ENCODE measurements at places on chromosomes 3 and 15. TPM values are rescaled to one million over a fixed set of nuclear protein-coding genes. Genes with fewer than 3 reads are reported as not detected.
A peak's percentile ranks its signal among the peaks of the same experiment; 100 is the strongest.

Gene DUOXA2
- not detected for total RNA-seq

DNA sequence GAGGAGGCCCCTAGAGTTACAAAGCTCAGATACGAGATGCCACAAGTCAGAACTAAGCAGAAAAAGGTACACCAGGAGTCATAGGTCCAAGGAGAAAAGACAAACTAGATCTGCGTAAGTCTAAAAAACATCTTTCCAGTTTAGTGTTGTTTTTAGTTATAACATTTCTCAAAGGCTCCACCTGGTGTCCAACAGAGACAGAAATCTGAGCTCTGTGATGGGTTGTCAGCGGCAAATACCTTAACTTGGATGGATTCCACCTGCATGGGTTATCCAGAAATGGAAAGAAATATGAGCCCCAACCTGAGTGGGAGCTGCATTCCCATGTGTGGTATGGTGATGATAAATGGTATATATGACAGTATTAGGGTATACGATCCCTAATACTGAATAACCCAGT lies 238.6 kb upstream of the CHRM5 start:
- peak; percentile 15 for DNase-seq

DNA sequence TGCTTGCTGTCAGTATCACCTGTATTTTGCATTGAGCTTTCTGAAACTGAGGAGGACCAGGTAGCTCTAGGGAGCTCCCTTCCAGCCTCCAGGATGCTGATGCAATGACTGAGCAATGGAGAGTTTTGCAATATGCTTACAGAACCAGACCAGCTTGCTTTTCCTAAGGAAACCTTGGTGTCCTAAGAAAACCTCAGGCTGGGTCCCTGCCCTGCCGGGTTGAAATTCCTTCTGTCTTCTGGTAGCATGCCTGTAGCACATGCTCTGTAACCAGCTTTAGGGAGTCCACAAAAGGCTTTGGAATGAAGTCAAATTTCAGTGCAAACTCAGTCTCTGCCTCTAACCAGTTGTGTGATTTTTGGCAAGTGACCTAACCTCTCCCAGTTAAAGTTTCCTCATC lies 65.8 kb upstream of the GSK3B start:
- peak; percentile 98 for DNase-seq

Gene FBXW12
- total RNA-seq, result not detected

- DNase-seq, result no peak
These were observed 595.0 kb downstream of the EPHA3 start for GRCh38 chr3:89702404-89702803.

Gene ZNF860
- total RNA-seq, result not detected

DNA sequence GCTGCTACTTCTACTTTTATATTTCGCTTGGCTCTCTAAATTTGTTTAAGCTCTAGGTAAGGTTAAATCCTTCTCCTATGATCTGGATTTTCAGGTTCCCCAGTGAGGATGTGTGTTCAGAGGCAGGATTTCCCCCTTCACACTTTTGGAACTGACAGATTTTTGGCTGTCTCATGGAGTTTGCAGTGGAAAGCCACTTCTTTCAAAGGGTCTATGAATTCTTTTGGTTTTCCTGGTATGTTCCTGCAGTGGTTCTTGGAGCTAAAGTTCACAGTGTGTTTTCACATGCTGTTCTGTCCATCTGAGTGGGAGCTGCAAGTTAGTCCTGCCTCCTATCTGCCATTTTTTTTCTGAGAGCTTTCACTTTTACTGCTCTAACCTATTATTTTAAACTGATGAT lies 21.6 kb upstream of the TIGIT start:
- no peak for DNase-seq

Gene GPR27
- total RNA-seq, result not detected

GRCh38 chr3:161510510-161511260 lies 14.1 kb downstream of the OTOL1 start:
- no peak for DNase-seq

DNA sequence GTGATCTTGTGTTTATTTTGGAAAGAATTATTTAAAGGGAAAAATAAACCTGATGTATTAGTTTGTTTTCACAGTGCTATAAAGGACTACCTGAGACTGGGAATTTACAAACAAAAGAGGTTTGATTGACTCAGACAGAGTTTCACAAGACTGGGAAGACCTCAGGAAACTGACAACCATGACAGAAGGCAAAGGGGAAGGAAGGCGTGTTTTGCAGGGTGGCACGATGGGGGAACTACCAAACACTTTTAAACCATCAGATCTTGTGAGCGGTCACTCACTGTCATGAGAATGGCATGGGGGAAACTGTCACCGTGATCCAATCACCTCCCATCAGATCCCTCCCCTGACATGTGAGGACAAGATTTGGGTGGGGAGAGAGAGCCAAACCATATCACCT lies 87.0 kb downstream of the TP63 start:
- no peak for DNase-seq

All from GM23248 (cell line).